T-helper 1 cell (primary cell): ENCODE measurements at places on chromosomes 4 and X.

GRCh38 chrX:46961574-46962283 is 49.5 kb downstream of the JADE3 start:
- DNase-seq: no peak

- no peak for DNase-seq
Measured at GRCh38 chr4:183637461-183637860, 21.5 kb downstream of the RWDD4 start.

DNA sequence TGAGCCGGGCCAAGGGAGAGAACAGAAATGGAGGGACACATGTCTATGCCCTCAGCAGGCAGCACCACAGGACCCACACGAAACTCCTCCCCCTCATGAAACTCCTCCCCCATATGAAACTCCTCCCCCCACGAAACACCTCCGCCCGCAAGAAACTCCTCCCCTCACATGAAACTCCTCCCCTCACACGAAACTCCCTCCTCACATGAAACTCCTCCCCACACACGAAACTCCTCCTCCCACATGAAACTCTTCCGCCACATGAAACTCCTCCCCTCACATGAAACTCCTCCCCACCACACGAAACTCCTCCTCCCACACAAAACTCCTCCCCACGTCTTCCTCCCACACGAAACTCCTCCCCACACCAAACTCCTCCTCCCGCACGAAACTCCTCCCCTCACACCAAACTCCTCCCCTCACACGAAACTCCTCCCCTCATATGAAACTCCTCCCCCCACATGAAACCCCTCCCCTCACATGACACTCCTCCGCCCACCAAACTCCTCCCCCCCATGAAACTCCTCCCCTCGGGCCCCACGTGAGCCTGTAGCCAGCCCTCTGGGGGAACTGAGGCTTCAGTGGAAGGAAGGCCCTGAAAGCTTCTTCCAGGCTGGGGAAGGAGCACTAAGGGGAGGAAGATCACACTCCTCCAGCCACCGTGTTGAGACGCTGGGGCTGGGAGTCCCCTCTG is 15.2 kb downstream of the ADRA2C start:
- no peak for DNase-seq

DNA sequence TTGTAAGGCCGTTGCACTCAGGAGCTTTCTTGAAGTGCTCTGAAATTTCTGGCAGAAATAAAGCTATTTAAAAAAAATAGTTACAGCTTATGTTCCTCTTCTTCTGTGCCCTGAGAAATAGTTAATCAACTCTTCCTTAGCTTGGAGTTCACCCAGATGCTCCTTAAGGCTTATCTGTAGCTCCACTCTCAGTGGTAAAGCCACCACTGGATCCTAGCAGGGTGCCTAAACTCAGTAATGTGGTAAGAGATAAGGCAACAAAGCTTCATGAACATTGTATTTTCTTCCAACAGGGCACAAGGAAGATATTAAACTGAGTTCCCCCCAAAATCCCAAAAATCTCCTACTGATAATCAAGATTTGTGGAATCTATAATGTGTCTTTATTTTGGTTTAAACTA is 299.5 kb downstream of the MAPK10 start:
- no peak for DNase-seq

DNA sequence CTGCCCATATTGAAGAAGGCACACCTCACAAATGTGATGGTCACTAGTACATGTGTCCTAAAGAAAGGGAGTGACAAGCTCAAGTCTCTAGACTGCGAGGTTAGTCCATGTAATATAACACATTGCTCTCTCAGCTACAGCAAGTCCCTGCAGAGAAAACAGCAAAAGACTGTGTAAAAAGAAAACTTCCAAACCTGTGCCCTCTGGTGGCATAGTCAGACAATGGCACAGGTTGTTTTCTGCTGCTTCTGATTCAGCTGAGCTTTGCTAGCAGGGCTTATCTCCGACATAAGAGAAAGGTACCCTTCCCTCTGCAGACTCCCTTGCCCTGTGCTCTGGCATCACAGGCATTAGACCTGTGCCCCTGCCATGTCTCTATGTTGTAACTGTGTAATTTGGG is 1.4 kb upstream of the SERPINA7 start:
- DNase-seq: no peak

DNA sequence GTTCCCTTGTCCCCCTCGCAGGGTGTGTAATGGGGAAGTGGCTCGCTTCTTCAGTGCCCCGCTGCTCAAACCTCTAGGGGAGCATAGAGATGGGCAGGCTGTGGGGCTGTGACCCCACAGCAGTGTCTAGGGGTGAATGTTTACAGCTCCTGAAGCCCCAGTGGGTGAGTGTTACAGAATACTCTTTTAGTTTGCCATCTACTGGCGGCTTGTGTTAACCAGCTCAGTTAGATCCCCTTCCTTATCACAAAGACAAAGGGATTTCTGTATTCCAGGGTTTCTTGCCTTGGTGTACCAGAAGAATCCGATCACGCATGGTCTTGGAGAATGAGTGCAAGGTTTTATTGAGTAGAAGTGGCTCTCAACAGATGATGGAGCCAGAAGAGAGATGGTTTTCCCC is 108.1 kb upstream of the IQCM start:
- no peak for DNase-seq

DNA sequence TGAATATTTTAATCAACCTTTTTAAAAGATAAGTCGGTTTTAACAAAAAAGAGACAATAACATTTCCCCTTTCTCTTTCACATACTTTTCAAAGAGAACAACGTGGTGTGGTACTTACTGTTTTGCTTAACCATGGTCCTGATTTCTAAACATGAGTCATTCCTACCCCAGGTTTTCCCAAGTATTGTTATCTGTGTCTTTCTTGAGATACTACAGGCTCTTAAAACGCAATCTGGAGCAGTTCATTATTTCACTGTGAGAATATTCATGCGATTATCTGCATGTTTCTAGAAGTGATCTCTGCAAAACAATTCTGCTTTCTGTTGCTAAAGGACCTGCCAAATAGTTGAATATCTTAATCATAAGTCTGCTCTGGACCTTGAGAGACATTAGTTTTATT is 127.3 kb downstream of the TENM3 start:
- no peak for DNase-seq

- no peak for DNase-seq
Measured at GRCh38 chrX:131801911-131802310, 221.2 kb upstream of the STK26 start.

DNA sequence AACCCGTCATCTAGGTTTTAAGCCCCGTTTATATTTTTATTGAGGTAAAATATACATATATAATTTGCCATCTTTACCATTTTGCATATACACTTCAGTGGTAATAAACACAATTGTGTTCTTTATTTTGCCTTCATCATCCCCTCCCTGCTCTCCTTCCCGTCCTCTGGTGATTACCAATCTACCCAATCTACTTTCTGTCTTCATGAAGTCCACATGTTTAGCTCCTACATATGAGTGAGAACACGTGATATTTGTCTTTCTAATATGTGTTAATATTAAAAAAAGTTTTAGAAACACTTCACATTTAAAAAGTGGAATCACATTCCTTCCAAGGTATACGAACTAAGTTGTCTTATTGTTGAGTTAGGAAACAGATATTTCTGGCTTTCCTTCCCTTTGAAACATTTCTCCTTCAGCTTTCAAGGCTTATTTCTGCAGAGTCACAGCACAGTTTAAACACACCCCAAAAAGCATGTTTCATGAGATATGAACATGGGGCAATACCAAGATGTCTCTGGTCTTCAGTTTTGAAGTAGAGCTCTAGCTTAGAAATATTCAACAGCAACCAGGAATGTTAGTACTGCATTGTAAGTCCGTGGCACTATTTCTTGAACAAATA is 35.9 kb downstream of the GYPA start:
- DNase-seq: no peak

DNA sequence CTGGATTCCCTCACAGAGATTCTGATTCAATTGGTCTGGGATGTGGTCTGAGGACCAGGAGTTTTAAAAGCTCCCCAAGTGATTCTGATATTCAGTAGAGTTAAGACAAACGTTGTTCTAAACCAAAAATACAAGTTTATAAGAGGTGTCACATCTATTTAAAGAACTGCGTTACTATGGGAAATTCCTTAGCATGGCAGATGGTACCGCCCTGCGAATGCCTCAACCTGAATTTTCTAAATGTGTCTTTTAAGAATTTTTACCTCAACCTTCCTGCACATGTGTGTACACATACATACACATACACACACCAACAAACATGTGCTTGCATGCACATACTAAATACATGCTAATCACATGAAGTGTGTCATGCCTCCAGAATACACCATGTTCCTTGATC is 328.9 kb upstream of the TAPT1 start:
- no peak for DNase-seq

- peak; percentile 41 for DNase-seq
Measured at GRCh38 chrX:24148535-24149350, 786 bp upstream of the ZFX start.
